ENCODE measurements at places on chromosomes 1 and 21.

- DNase-seq: no peak
These were observed 47.9 kb upstream of the C1orf115 start for GRCh38 chr1:220642285-220642684.

DNA sequence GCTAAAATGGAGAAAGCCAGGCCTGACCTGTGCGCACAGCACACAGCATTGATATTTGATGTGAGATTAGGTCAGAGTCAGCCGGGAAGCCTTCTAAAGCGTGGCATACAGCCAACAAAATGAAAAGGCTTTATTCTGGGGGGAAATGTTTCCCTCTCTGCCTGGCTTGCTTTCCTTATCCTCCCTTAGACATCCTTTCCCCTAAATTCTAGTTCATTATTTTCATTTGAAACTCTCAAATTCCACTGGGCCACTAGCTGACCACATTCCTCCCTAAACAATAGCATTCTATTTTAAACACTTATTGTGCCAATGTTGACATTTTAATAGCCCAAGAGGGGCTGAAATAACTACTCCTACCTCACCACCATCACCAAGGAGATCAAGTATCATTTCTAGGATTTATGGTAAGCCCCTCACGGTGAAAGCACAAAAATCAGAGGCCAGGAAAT lies 49.4 kb downstream of the LEPR start:
- no peak for DNase-seq

DNA sequence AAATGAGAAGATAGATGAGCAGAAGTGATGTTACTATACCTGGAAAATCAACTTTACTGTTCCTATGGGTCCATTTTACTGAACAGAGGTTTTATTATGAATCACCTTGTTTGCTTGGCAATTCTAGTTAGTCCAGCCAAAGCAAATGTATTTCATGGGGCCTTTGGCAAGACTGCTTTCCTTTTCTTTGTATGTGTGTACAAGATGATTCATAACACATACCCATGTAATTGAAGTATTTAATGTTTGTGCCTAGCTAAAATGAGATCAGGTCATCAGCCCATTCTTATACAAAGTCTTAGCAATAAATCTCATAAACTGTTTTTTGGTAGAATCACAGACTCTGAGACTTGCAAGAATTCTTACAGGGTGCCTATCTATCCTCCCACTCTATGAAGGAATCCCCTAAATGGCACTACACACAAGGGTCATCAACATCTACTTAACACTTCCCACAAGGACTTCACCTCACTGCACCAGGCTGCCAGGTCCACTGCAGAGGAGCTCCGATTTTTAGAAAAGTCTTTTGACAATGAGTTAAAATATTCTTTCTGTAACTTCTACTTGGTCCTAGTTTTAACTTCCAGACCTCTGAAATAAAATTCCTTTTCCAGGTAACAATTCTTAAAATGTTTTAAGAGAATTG lies 58.5 kb downstream of the LPAR3 start:
- peak; percentile 52 for DNase-seq

GRCh38 chr1:6360117-6360496 lies 33.5 kb downstream of the ACOT7 start:
- DNase-seq: no peak

GRCh38 chr1:176559878-176560277 lies 96.9 kb downstream of the PAPPA2 start:
- no peak for DNase-seq

DNA sequence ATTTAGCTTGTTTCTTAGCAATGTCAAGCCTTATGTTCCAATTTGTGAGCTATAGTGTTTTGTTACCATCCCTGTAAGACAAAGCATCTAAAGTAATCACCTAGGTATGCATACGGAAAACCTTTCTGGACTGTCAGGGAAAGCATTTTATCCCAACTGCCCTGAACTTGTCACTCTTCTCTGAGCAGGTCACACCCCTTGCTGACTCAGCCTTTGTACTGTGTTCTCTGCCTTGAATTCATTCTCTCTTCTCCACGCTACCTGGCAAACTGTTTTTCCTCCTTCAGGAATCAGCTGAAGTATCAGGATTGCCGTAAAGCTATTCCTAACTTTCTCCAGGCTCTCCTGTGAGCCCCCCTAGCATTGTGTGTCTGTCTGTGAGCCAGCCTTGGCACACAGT lies 54.2 kb downstream of the PBX1 start:
- DNase-seq: peak; percentile 59

GRCh38 chr1:95118067-95118499 lies 928 bp downstream of the TLCD4 start:
- no peak for DNase-seq

- peak; percentile 28 for DNase-seq
These were observed 17.3 kb downstream of the ZFYVE9 start for GRCh38 chr1:52159033-52159789.

GRCh38 chr1:20220036-20220435 lies 33.7 kb upstream of the PLA2G2C start:
- no peak for DNase-seq

- no peak for DNase-seq
These were observed 46.8 kb upstream of the SOX13 start for GRCh38 chr1:204025917-204026707.

- no peak for DNase-seq
These were observed 4.4 kb upstream of the DVL1 start for GRCh38 chr1:1353389-1354151.

GRCh38 chr1:1907098-1907736 lies 7.8 kb upstream of the CALML6 start:
- DNase-seq: no peak

- DNase-seq: no peak
These were observed 27.8 kb downstream of the HSPG2 start for GRCh38 chr1:21909286-21909759.

DNA sequence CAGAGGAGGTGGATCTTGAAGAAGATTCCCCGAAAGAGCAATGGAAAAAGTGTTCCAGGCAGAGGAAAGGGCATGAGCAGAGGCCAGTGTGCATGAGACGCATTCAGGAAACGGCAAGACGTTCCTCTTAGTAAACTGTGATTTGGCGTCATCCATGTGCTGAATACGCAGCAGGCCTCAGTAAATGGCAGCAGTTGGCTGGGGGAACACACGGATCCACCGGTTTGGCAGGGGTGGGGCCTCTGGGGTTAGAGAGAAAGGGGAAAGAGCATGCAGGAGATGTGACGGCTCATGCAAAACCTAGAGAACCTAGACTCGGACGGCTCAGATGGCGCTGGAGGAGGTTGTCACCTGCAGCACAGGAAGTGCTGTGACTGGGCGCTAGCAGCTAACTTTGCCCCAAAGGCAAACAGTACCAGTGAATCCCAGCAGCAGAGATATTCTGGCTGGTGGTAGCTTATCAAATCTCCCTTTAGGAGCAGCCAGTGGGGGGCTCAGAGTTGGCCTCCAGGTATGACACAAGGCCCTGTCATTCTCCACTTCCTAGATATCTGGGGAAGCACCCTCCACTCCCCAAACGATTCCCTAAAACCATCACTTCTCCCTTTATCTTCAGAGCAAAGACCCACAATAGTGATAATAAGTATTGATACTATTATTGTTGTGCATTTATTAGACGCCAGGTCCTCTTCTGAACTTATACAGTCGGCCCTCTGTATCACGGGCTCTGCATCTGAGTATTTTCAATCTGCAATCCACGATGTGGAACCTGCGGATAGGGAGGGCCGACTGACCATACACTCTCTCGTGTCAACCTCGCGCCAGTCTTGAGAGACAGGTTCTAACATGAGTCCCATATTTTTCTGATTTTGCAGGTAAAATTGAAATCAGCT lies 7.6 kb downstream of the LAPTM5 start:
- no peak for DNase-seq

DNA sequence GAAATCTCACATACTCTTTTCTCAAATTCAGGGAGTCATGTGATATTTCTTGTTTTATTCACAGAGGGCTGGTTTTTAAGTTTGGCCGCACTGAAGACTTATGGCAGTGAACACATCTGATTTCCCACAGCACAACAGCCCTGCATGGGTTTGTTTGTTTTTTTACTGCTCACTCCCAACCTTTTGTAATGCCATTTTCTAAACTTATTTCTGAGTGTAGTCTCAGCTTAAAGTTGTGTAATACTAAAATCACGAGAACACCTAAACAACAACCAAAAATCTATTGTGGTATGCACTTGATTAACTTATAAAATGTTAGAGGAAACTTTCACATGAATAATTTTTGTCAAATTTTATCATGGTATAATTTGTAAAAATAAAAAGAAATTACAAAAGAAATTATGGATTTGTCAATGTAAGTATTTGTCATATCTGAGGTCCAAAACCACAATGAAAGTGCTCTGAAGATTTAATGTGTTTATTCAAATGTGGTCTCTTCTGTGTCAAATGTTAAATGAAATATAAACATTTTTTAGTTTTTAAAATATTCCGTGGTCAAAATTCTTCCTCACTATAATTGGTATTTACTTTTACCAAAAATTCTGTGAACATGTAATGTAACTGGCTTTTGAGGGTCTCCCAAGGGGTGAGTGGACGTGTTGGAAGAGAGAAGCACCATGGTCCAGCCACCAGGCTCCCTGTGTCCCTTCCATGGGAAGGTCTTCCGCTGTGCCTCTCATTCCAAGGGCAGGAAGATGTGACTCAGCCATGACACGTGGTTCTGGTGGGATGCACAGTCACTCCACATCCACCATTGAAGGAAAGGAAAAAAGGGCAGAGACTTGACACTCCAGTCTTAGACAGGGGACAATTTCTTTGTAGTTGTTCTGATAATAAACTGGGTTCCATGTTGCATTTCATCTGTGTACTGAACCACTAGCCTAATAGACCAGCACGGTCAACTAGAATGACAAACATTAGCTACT lies 22.8 kb downstream of the TMEM50A start:
- no peak for DNase-seq

DNA sequence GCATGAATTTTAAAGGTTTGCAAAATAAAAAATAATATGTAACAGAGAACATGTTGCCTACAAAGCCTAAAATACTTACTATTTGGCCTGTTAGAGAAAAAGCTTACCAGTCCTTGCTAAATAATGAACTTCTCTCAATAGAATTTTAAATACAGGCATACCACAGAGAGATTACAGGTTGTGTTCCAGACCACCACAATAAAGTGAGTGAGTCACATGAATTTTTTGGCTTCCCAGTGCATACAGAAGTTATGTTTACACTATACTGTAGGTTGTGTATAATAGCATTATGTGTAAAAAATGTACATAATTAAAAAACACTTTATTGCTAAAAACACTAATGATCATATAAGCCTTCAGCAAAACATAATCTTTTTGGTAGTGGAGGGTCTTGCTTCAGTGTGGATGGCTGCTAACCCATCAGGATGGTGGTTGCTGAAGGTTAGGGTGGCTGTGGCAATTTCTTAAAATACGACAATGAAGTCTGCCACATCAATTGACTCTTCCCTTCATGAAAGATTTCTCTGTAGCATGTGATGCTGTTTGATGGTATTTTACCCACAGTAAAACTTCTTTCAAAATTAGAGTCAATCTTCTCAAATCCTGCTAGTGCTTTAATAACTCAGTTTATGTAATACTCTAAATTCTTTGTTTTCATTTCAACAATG lies 48.6 kb downstream of the SCYL3 start:
- DNase-seq: no peak

DNA sequence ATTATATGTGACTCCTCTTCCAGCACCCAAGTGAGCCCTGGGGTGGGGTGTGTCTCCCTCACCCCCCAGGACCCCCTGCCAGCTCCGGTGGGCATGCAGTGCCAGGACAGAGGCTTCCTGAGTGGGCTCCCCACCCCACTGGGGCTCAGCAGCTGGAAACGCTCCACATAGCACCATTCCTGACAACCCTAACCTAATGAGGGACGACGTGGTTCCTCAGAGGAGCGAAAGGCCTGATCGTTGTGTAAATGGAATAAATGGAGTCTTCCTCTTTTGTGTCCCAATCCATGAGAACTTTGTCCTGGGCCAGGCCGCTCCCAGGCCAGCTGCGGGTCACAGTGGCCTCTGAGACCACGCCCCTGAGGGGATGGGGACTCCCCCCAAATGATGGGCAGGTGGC lies 1.8 kb upstream of the TSPEAR start:
- DNase-seq: no peak

- DNase-seq: no peak
These were observed 117.0 kb upstream of the NFIA start for GRCh38 chr1:60965280-60965854.

DNA sequence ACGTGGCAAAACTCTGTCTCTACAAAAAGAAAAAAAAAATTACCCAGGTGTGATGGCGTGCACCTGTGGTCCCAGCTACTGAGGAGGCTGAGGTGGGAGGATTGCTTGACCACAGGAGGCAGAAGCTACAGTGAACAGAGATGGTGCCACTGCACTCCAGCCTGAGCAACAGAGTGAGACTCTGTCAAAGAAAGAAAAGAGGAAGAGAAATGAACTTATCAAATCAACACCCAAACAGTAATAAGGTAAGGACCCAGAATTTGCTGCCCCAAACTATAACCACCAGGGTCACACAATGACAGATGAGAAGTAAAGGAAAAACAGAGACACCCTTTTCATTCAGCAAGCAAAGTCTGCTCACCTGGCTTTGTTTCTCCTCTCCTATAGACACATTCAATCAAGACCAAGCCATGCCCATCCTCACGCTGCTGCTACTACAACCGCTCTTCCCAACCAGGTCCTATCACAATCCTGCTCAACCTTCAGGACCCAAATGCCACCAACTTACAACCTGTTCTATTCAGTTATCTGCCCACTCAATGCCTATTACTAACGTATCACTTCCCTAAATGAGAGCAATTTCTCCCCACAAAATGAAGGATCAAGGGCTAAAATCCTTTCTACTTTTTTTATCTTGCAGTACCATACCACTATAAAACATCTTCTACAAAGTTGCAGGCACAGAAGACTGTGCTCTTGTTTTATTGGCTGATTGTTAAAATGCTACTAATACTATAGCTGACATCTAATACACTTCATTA lies 183.5 kb downstream of the RERE start:
- DNase-seq: no peak

- DNase-seq: no peak
These were observed 13.2 kb upstream of the SLC2A1 start for GRCh38 chr1:42971841-42972291.

GRCh38 chr1:25195835-25196234 lies 36.5 kb downstream of the SYF2 start:
- no peak for DNase-seq

DNA sequence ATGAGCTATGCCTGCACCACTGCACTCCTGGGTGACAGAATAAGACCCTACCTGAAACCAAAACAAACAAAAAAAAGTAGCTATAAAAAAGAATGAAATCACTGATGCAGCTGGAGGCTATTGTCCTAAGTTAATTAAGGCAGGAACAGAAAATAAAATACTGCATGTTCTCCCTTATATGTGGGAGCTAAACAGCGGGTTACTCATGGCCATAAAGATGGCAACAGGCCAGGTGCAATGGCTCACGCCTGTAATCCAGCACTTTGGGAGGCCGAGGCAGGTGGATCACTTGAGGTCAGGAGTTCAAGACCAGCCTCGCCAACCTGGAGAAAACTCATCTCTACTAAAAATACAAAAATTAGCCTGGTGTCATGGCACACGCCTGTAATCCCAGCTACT lies 152.7 kb downstream of the PIK3R3 start:
- DNase-seq: no peak

- DNase-seq: no peak
These were observed 556.1 kb downstream of the RWDD3 start for GRCh38 chr1:95790136-95790535.
